ENCODE measurements at places on chromosomes 16 and 17. TPM values are rescaled to one million over a fixed set of nuclear protein-coding genes. Genes with fewer than 3 reads are reported as not detected.
A peak's percentile ranks its signal among the peaks of the same experiment; 100 is the strongest.

DNA sequence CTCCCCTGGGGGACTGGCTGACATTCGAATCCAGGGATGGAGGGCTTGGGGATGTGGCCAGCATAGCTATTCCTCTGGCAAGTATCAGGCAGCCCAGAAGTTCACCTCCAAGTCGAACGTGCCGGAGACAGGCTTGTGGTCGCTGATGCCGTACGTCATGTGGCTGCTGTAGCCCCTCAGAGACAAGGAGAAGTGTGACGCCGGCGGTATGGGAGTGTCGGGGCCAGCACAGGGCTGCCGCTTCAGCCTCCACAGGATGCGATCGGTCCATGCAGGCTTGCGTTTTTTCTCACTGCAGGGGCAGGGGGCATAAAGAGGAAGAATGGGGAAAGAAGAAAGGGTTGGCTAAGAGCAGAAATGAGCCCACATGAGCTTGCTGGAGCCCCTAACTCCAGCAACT is 5.3 kb upstream of the MYO1C start:
- no peaks in the 10 kb centered on the region for H3K36me3 ChIP-seq
- DNase-seq = no peak
- H3K4me1 ChIP-seq = peaks cover 14% of the 10 kb centered on the region
- peak overlapping the region; percentile 55 for H3K27ac ChIP-seq

MT4 gene
- not detected for total RNA-seq

- H3K4me1 ChIP-seq = no peaks in the 10 kb centered on the region
- no peak overlapping the region for H3K4me3 ChIP-seq
- peaks cover 4% of the 10 kb centered on the region for H3K27me3 ChIP-seq
- no peak for DNase-seq
- no peak overlapping the region for H3K27ac ChIP-seq
- H3K36me3 ChIP-seq = no peaks in the 10 kb centered on the region
These were observed 29.3 kb downstream of the C17orf67 start for GRCh38 chr17:56804454-56804853.

GUCY2D gene
- not detected for total RNA-seq
